ENCODE measurements at places on chromosomes 1 and 21. TPM values are rescaled to one million over a fixed set of nuclear protein-coding genes. Genes with fewer than 3 reads are reported as not detected.

The C1QB gene
- not detected for total RNA-seq

The MMP23B gene
- total RNA-seq = 2.3 TPM

The SLC35F3 gene
- total RNA-seq = 14.6 TPM

The MIXL1 gene
- total RNA-seq = not detected

The RAB42 gene
- not detected for total RNA-seq

The PLEKHO1 gene
- 3.3 TPM for total RNA-seq

The ARMH1 gene
- total RNA-seq = 1.1 TPM

The TRIM46 gene
- 2.5 TPM for total RNA-seq

The SPRR3 gene
- not detected for total RNA-seq

The RCSD1 gene
- 0.40 TPM for total RNA-seq

Data from mammary epithelial cell (primary cell).